ENCODE measurements at places on chromosomes 11 and 22. TPM values are rescaled to one million over a fixed set of nuclear protein-coding genes. Genes with fewer than 3 reads are reported as not detected.
A peak's percentile ranks its signal among the peaks of the same experiment; 100 is the strongest.

DNA sequence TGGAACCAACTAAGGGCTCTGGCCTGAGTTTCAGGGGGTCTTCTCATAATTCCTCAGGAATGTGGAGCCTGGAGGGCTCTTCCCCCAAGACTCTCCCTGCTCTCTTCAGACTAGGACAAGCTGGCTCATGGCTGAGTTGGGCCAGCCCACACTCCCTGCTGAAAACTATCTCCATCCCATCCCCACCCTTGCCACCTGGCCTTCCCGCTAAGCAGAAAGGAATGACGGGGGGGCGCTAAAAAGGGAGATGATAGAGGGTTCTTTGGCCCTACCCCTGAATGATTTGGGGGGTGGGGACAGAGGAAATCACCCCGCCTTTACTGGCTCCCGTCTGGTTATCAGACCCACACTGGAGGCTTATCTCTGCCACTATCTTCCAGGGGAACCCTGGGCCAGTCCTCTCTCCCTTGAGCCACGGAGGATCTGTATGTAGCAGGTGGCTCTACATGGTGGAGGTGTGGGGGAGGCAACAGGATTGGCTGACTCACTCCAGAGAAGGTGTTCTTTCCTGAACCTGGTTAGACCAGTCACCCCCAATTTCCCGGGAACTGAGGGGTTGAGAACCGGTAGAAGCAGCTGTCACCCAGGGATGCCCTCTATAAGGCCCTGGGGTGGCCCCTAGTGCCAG is 5.7 kb downstream of the SMTN start:
- DNase-seq, result no peak

- DNase-seq, result no peak
These were observed 4.4 kb downstream of the OR6M1 start for GRCh38 chr11:123801765-123802164.

DNA sequence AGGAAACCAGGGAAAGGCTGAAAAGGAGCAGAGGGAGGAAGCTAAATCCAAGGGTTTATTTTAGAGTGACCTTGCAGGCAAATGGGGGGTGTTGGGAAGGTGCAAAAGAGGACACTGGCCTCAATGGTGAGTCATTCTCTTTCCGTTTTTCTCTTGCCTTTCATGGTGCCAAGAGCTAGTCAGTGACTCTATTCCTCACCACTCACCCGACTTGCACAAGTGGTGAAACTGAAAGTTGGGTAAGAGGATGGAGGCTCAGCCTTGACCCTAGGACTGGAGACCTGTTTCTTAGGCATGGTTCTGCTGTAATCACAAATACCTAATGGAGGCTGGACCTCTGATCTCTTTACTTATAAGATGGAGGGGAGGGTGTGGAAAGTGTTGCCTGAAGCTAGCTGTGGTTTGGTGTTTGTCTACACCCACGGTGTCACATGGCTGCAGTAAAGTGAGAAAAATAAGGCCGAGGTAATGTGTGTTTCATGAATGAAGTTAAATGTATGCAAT is 67.3 kb upstream of the CREB3L1 start:
- DNase-seq, result peak; percentile 50

GRCh38 chr22:46672731-46673130 is 52.5 kb downstream of the GRAMD4 start:
- no peak for DNase-seq

GRCh38 chr11:44319552-44320288 is 9.8 kb upstream of the ALX4 start:
- no peak for DNase-seq

GRCh38 chr11:26134481-26135355 is 197.2 kb upstream of the ANO3 start:
- no peak for DNase-seq

DNA sequence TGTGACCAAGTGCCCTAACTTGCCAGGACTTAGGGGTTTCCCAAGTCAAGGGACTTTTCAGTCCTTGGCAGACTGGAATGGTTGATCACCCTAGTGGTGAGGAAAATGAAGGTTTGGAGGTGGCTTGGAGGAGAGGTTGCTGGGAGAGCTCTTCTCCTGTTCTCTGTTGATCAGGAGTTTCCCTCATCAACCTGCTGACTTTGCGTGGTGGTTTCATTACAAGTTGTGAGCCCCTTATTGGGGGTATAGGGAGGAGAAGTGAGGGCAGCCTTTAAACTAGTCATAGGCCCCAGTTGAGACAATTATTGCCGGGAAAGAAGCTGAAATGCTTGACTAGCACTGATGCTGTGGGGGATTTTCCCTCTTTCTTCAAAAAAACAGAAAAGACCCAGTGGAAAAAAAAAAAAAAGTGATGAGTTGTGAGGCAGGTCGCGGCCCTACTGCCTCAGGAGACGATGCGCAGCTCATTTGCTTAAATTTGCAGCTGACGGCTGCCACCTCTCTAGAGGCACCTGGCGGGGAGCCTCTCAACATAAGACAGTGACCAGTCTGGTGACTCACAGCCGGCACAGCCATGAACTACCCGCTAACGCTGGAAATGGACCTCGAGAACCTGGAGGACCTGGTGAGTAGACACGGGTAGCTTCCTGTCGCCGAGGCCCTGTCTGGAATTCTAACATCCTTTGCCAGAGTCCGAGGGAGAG is at the start of gene CXCR5:
Gene CXCR5, plus strand, starts transcription at position 525 of the 704 bp plus-strand sequence. Its CDS starts 50 bp downstream, at position 575.
- no peak for DNase-seq

DNA sequence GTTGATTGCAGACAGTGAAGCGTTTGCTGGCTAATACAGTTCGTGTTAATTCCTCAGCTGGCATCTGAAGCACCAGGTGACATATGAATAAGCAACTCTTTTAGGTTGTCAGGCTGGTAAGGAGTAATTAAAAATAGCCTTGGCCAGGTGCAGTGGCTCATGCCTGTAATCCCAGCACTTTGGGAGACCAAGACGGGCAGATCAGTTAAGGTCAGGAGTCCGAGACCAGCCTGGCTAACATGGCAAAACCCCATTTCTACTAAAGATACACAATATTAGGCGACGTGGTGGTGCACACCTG is 74.9 kb downstream of the CECR2 start:
- no peak for DNase-seq

DNA sequence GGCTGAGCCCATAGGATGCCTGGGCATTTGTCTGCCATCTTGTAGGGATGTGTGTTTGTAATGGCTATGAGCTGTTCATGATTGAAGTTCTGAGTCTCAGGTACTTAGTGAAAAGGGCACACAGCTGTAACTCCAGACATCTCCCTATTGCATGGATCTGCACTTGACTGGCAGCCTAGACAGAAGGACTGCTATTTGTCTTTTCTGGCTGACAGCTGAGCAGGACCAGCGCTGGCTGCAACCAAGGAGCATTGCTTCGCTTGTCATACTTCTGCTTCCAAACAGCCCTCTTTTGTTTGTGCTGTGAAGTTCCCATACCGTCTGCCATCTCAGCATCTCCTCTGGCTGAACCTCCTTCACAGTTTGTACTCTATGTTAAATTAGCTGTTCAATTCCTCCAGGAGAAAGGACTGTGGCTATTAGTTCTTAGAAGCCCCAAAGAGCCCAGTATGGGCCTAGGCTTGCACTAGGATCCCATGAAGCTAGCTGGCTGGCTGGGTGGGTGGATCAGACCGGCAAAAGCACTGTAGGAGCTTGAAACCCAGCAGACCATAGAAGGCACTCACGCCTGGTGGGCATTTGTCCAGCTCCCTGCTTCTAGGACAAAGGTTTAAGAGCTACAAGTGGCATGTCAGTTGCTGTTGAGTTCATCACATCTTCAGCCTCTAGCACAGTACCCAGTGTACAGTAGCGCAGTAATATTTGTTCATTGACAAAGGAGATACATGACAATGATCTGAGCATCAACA is 20.4 kb downstream of the HIRA start:
- DNase-seq, result no peak

The MUC2 gene
- total RNA-seq, result not detected

The APOL5 gene
- not detected for total RNA-seq
